ENCODE measurements at places on chromosomes 2 and 18. TPM values are rescaled to one million over a fixed set of nuclear protein-coding genes. Genes with fewer than 3 reads are reported as not detected.

IMPA2 gene
- total RNA-seq = 3.3 TPM

EPC2 gene
- 19.9 TPM for total RNA-seq

CPLX4 gene
- not detected for total RNA-seq

ITPRIPL1 gene
- total RNA-seq = 0.26 TPM

RAB12 gene
- total RNA-seq = 75.7 TPM

CCDC150 gene
- total RNA-seq = 6.7 TPM

ELOA2 gene
- total RNA-seq = not detected

DQX1 gene
- total RNA-seq = 0.12 TPM

All from aortic smooth muscle cell (primary cell).